ENCODE measurements at places on chromosomes 3 and 15.

- DNase-seq, result no peak
Observed at GRCh38 chr3:143786219-143787191, 61.8 kb downstream of the SLC9A9 start.

GRCh38 chr3:98806521-98806920, 43.4 kb downstream of the ST3GAL6 start:
- DNase-seq, result no peak

- DNase-seq, result no peak
Observed at GRCh38 chr3:151362751-151363174, 21.8 kb downstream of the P2RY12 start.

DNA sequence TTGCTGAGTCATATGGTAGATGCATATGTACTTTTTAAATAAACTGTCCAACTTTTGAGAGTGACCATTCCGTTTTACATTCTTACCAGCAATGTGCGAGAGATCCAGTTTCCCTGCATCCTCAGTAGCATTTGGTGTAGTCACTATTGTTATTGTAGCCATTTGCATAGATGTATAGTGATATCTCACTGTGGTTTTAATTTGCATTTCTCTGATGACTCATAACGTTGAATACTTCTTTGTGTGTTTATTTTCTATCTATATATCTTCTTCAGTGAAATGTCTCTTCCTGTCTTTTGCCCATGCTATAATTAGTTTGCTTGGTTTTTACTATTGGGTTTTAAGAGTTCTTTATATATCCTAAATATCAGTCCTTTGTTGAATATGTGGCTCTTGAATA, 255.7 kb upstream of the GRM7 start:
- no peak for DNase-seq

GRCh38 chr3:9071936-9072666, 108.8 kb upstream of the RAD18 start:
- DNase-seq, result no peak

GRCh38 chr3:132822266-132822665, 100.1 kb upstream of the NPHP3 start:
- no peak for DNase-seq

- no peak for DNase-seq
Observed at GRCh38 chr15:91055548-91056331, 33.3 kb upstream of the VPS33B start.

GRCh38 chr3:16392065-16392464, 121.4 kb downstream of the RFTN1 start:
- no peak for DNase-seq

- DNase-seq, result peak; percentile 67
Observed at GRCh38 chr15:64894395-64895056, 17.2 kb upstream of the ANKDD1A start.

- DNase-seq, result no peak
Observed at GRCh38 chr3:51982352-51982837, 940 bp upstream of the ACY1 start.

DNA sequence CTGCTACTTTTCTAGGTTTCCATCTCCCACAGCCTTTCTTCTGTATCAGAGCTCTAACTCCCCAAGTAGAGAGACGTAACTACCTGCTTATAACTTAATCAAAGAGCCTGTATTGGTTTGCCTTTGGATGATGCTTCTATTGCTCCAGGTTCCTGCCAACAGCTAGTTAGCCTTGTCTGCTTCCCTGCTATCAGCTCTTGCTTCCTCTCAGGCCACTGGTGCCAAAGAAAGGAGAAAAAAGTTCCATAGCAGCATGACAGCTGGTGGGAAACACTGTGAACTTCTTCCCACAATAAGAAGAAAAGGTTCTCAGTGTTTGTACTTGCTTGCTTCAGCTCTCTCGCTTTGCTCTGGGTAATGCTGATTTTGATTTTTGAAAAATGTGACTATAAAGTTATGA, 206.6 kb downstream of the GBE1 start:
- no peak for DNase-seq

GRCh38 chr15:58260205-58260724, 122.1 kb downstream of the AQP9 start:
- no peak for DNase-seq

DNA sequence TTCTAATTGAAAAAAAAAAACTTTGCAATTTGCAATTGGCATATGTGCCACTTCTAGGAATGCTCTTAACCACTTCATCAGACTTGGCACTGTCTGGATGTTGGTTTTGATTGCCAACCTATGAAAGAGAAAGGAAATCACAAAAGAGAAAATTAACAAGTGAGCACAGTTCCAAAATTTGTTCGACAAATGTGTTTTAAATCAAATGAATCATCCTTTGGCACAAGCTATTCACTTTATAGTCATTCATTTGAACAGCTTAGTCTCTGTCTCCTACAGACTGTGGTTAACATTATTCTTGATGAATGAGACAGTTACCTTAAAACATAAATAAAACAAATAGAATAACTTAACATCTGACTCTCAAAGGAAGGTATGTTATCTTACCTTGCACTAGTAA, 265.0 kb downstream of the EPHA3 start:
- DNase-seq, result no peak

DNA sequence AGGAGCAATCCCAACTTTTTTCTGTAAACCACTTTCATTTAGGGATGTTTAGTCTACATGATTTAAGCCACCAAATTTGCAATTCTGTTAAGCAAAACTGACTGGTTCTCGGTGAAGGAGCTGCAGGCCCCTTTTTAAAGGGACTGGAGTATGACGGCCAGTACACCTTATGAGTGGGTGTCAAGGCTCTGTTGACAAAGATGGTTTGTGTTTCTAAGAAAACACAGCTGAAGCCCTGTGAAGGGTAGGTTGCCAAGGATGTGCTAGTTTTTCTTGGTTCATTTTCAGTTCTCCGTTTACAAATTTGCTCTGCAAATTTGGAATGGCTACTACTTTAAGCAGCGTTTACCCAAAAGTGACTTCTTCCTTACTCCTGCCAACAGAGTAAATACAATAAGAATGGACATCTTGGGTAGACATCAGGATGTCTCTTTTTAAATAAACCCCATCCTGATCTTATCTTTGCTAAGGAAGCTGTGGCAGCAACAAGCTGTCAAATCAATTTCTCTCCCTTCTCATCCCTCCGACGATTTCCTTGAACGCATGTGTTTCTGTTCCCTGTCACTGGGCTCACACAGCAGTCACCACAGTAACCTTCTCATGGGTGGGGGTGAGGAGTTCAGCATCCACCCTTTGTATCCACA, 58.2 kb upstream of the CMTM8 start:
- DNase-seq, result no peak

DNA sequence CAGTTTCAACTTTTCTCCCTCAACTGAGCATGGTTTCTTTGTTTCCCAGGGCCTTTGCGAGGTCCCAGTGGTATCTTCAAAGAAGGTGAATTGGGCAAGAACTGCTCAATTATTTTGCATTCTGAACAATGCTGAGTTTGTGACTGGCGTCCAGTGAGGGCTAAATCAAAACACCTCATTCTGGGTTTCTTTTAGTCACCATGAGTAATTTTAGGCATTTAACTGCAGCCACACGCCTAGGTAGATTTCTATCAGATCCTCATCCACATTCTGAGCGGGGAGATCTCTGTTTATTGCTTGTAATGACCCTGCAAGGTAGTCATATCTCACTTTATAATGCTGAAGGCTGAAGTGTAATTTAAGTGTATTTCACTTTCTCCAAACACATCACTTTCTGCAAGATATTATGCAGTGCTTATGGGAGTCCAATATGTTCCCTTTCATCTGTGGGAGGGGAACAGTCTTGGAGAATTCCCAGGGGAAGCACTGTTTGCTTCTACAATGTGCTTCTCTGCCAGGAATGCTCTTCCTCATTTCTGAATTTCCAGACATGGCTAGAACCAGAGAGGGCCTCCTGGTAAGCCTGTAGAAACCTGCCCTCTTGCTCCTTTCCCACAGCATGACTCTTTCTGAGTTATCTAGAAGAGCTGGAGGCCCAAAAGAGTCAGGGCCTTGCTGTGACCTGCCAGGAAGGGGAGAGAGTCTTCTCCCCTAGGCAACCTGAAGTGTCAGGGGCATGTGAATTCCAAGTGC, 91.7 kb downstream of the FRMD4B start:
- DNase-seq, result no peak

GRCh38 chr3:136783708-136784191, 31.6 kb upstream of the STAG1 start:
- no peak for DNase-seq

DNA sequence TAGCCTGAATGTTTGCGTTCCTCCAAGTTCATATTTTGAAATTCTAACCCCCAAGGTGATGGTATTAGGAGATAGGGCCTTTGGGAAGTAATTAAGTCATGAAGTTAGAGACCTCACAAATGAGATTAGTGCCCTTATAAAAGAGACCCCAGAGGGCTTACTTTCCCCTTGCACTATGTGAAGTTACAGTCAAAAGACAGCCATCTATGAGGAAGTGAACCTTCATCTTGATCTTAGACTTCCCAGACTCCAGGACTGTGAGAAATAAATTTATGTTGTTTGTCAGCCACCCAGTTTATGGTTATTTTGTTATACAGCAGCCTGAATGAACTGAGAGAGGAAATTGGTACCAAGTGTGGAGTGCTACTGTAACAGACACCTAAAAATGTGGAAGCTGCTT, 74.4 kb downstream of the DAPK2 start:
- DNase-seq, result no peak

DNA sequence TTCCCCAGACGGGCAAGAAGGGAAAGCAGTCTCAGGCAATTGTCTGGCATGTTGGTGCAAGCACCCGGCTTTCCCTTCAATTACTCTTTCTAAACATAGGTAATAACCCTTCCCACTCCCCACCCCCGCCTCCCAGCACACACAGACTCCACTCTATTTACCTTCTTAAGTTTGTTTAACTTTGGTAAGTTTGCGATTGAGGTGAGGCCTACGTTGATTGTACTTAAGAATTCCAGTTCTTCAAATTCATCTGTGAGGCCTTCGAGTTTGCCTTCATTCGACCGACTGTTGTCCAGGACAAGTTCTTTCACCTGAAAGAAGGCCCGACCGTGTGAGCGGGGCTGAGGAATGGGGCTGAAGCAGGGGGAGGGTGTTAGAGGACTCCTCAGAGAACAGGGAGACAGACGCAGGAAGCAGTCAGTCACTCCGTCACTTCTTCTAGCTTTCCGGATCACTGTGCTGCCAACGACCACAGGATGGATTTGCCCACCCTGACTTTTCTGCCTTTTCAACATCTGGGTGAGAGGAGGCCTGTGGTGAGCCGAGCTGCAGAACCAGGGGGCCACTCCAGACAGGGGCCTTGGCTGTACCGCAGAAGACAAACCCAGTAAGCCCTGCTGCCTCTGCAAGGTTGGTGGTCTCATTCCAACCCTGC, 33.0 kb downstream of the ANP32A start:
- no peak for DNase-seq

GRCh38 chr3:109018828-109019227, 65.1 kb upstream of the GUCA1C start:
- DNase-seq, result no peak

Data from activated naive CD4-positive, alpha-beta T cell (primary cell).